ENCODE measurements at places on chromosomes 1 and 21. TPM values are rescaled to one million over a fixed set of nuclear protein-coding genes. Genes with fewer than 3 reads are reported as not detected.
A peak's percentile ranks its signal among the peaks of the same experiment; 100 is the strongest.

GRCh38 chr1:209607102-209607794 lies 23.7 kb downstream of the CAMK1G start:
- H3K4me1 ChIP-seq = no peaks in the 10 kb centered on the region
- peaks cover 14% of the 10 kb centered on the region for H3K27me3 ChIP-seq
- no peak overlapping the region for H3K4me3 ChIP-seq
- DNase-seq = no peak
- no peaks in the 10 kb centered on the region for H3K36me3 ChIP-seq

GRCh38 chr1:112807117-112807516 lies 92.0 kb upstream of the PPM1J start:
- H3K27ac ChIP-seq = no peak overlapping the region
- H3K27me3 ChIP-seq = peaks cover 9% of the 10 kb centered on the region
- no peak for DNase-seq
- H3K36me3 ChIP-seq = no peaks in the 10 kb centered on the region
- H3K4me3 ChIP-seq = no peak overlapping the region

DNA sequence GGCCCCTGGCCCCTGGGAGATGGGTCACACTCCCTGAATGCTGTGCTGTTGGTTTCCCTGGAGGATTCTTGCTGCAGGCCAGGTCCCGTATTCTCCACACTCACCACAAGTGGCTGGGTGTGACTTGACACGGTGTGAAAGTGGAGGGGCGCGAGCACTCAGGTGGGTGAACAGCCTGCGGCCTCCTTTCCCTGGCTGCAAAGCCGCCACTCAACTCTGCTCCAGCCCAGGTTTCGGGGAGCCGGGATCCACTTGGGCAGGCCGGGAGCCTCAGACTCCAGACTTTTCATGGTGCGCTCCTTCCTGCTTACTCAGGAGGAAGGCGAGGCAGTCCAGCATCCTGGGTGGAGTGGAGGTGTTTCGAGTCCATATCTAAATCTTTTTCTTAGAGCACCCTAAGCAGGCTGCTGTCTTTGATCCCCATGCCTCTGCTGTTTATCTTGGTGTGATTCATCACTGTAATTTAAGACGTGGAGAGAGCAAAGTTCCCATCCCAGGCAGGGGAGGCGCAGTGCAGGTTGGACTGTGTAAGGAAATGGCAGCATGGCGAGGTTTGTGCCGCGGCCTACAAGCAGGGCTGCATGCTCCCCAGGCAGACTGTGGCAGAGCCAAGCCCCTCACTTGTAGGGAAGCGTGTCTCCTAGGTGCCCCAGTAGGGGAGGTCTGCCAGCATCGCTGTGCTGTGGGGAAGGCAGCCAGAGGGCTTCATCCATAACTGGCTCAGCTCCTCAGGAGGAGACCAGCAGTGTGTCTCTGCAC lies 29.6 kb downstream of the VANGL1 start:
- no peak overlapping the region for H3K4me3 ChIP-seq
- H3K27me3 ChIP-seq = no peaks in the 10 kb centered on the region
- peaks cover 12% of the 10 kb centered on the region for H3K36me3 ChIP-seq
- peaks cover 43% of the 10 kb centered on the region for H3K4me1 ChIP-seq
- DNase-seq = no peak

GRCh38 chr1:38613996-38614395 lies 245.6 kb downstream of the RRAGC start:
- H3K27me3 ChIP-seq = peaks cover 12% of the 10 kb centered on the region
- no peak for DNase-seq
- no peak overlapping the region for H3K27ac ChIP-seq
- H3K4me1 ChIP-seq = peaks cover 9% of the 10 kb centered on the region

GRCh38 chr1:216793973-216794372 lies 70.7 kb upstream of the ESRRG start:
- no peak overlapping the region for H3K4me3 ChIP-seq
- no peaks in the 10 kb centered on the region for H3K4me1 ChIP-seq
- H3K27me3 ChIP-seq = peaks cover 2% of the 10 kb centered on the region
- no peak for DNase-seq
- H3K27ac ChIP-seq = no peak overlapping the region

GRCh38 chr1:244104309-244105060 lies 53.4 kb downstream of the ZBTB18 start:
- DNase-seq = no peak
- peak overlapping the region; percentile 91 for H3K27ac ChIP-seq
- H3K27me3 ChIP-seq = no peaks in the 10 kb centered on the region
- H3K4me1 ChIP-seq = peaks cover 48% of the 10 kb centered on the region
- H3K36me3 ChIP-seq = no peaks in the 10 kb centered on the region
- peak overlapping the region; percentile 5 for H3K4me3 ChIP-seq

DNASE2B gene
- not detected for total RNA-seq

All from chondrocyte (in vitro differentiated cells).